ENCODE measurements at places on chromosomes 16 and 17. TPM values are rescaled to one million over a fixed set of nuclear protein-coding genes. Genes with fewer than 3 reads are reported as not detected.

GRCh38 chr17:49817993-49818392, 29.5 kb downstream of the KAT7 start:
- peak overlapping the region; percentile 81 for H3K4me3 ChIP-seq
- H3K27ac ChIP-seq: peak overlapping the region; percentile 100
- H3K36me3 ChIP-seq: peaks cover 37% of the 10 kb centered on the region
- peak; percentile 61 for DNase-seq
- H3K4me1 ChIP-seq: peaks cover 56% of the 10 kb centered on the region

- H3K27me3 ChIP-seq: no peaks in the 10 kb centered on the region
- H3K36me3 ChIP-seq: no peaks in the 10 kb centered on the region
- H3K27ac ChIP-seq: no peak overlapping the region
- no peak overlapping the region for H3K4me3 ChIP-seq
- DNase-seq: no peak
Observed at GRCh38 chr16:12225255-12225654, 248.7 kb downstream of the SNX29 start.

GRCh38 chr16:30096105-30096861, at the start of gene YPEL3:
TSS of gene YPEL3 (minus strand) at chr16:30096213. CDS start at chr16:30095482, 731 bp downstream.
- H3K27me3 ChIP-seq: peaks cover 8% of the 10 kb centered on the region
- DNase-seq: peak; percentile 93
- peak within 1 kb of the TSS; percentile 86 for H3K4me3 ChIP-seq
- peaks cover 19% of the 10 kb centered on the region for H3K36me3 ChIP-seq
- H3K4me1 ChIP-seq: peaks cover 35% of the 10 kb centered on the region
- peak within 1 kb of the TSS; percentile 93 for H3K27ac ChIP-seq

GRCh38 chr16:52773026-52773425, 226.1 kb upstream of the TOX3 start:
- no peaks in the 10 kb centered on the region for H3K4me1 ChIP-seq
- H3K36me3 ChIP-seq: no peaks in the 10 kb centered on the region

GRCh38 chr17:82863941-82864712, 24.3 kb upstream of the ZNF750 start:
- no peaks in the 10 kb centered on the region for H3K36me3 ChIP-seq
- H3K27me3 ChIP-seq: peaks cover 17% of the 10 kb centered on the region
- H3K27ac ChIP-seq: peak overlapping the region; percentile 98
- H3K4me1 ChIP-seq: peaks cover 79% of the 10 kb centered on the region

Gene TBC1D3
- not detected for polyA plus RNA-seq

DNA sequence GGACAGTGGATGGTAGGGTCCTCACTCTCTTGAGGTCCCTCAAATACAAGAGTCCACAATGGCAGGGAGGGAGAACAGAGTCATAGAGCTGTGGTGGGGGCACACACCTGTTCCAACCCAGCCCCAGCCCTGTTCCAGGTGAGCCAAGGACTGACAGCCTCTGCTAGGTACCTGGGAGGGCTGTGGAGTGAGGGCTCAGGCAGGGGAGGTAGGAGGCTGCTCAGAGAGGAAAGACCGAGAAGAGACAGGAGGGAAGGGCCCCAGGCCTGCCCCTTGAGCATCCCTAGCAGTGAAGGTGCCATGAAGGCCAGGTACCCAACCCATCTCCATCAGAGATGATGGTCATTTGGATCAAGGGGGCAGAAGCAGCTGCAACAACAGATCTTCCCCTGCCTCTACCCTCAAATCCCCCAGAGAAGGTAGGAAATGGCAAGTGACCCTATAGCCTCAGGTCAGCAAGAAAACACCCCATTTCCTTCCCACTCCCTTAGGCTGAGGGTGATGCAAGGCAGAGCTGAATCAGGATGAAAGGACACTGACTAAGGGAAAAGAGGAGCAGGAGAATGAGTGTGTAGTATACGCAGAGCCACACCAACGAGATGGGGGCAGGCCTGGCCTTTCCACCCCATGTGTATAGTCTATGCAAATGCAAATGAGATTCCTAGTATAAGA, 28.6 kb downstream of the CD300LG start:
- peaks cover 4% of the 10 kb centered on the region for H3K27me3 ChIP-seq
- no peak for DNase-seq
- H3K27ac ChIP-seq: no peak overlapping the region
- H3K36me3 ChIP-seq: no peaks in the 10 kb centered on the region
- no peak overlapping the region for H3K4me3 ChIP-seq

All from immature natural killer cell (primary cell).